ENCODE measurements at places on chromosomes 1 and 21.

DNA sequence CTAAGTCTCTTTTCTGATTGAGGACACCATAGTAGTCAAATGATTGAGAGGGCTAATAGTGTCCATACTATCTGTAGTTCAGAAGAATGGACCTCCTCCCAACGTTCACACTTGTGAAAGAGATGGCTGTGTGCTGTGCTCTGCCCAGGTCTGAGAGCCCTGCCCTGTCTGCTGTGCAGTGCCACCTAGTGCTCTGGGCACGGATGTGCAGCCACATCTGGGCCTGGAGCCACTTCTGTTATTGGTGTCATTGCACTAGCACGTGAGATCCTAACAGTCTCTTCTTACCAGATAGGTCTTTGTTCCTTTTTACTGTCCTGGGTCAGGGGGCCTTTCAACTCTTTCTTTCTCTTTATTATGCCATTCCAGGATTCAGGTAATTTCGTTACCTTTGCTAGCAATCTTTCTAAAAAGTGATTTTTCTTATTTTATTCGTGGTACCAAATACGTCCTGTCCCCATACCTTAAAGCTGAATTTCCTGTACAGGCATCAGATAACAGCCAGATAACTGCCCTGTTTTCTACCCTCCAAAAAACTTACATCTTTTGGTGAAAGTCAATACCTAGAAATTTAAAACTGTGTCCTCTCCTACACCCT, 21.7 kb downstream of the INTS3 start:
- peak; percentile 79 for DNase-seq

DNA sequence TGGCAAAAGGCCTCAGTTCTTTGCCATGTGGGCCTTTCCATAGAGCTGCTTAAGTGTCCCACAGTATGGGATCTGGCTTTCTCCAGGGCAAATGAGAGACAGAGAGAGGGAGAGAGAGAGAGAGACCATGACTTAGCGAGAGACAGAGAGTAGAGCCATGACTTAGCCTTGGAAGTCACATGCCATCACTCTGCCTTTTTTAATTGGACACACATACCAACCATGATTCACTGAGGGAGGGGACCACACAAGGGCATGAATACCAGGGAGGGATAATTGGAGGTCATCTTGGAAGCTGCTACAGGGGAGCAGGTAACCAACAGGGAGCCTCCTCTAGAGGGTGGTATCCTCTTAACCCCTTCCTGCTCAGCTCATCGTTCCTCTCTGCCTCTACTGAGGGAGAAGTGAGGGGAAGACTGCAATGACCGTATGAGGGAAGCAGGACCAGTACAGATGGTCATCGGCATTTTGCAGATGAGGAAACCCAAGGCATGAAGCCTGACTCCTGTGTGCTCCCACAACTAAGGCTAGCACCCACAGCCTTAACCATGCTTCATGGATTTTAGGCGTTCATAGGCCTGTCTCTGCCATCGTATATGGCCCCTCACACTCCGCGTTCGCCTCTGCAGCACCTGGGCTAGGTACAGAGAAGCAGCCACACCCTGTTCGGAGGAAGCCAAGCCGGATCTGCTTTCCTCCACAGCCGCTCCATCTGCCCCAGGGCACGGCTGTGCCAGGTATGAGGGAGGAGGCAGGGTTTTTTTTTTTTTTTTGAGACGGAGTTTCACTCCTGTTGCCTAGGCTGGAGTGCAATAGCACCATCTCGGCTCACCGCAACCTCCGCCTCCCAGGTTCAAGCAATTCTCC, 38.6 kb downstream of the MEF2D start:
- DNase-seq = no peak

DNA sequence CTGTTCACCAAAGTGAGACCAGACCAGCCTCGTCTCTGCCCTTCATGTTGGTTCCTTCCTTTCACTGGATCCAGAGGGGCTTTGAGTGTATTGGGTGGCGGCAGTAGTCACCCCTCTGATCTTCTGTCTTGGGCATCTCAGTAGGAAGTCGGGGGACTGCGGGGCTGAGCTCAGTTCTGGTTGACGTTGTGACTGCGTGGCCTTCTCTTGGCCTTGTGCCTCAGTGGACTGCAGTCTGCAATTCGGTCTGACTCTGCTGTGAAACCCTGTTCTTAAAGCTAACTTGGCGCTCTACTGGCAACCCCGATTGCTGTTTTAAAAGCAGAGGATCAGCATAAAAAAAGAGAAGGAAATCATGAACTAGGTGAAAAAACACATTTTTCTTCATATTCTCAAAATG, 56.7 kb downstream of the SLC37A1 start:
- DNase-seq = no peak

- no peak for DNase-seq
These were observed 169.9 kb downstream of the HS2ST1 start for GRCh38 chr1:87084244-87084836.

GRCh38 chr1:218347723-218348627, 2.8 kb downstream of the TGFB2 start:
- peak; percentile 64 for DNase-seq

GRCh38 chr1:186887203-186887602, 58.5 kb downstream of the PLA2G4A start:
- DNase-seq = no peak

GRCh38 chr1:61362351-61362750, 280.0 kb downstream of the NFIA start:
- no peak for DNase-seq

DNA sequence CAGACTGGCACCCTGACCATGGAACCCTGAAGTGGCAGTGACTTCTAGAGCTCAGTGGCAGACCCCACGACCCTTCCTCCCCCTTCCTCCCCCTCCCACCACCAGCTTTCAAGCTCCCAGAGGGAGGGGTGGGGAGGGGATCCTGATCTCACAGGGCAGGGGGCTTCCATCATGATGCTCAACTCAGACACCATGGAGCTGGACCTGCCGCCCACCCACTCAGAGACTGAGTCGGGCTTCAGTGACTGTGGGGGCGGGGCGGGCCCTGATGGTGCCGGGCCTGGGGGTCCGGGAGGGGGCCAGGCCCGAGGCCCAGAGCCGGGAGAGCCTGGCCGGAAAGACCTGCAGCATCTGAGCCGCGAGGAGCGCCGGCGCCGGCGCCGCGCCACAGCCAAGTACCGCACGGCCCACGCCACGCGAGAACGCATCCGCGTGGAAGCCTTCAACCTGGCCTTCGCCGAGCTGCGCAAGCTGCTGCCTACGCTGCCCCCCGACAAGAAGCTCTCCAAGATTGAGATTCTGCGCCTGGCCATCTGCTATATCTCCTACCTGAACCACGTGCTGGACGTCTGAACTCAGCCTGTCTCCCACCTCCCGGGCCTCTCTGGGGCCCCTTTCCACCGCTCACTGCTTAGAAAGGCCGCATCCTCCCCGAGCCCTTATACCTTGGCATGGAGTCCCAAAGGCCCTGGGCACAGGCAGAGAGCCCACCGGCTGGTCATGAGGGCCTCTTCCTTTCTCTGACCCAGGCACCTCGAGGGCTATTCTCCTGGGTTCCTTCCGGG, 3.9 kb downstream of the NHLH1 start:
- DNase-seq = no peak

Measured in Daoy (cell line).